ENCODE measurements at places on chromosomes 7 and 10.

GRCh38 chr7:27684491-27684890 lies 21.8 kb upstream of the HIBADH start:
- DNase-seq: no peak

DNA sequence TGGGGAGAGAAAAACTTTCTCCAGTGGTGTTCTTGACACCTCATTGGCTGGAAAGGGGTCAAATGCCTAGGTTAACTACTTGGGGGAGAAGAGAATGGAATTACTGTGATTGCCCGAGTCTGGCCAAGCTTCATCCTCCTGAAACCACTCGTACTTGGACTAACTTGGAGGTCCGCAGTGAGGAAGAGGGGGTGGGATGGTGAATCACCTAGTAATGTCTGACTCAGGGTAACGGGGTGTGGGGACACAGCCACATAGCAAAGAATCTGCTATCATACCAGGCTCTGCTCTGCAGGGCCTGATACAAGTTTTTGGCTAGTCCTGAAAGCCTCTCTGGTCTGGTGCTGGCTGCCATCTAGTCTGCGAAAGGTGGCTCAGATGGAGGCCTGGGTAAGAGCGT lies 190.9 kb downstream of the RPS24 start:
- DNase-seq: no peak

GRCh38 chr7:121449329-121449728 lies 53.2 kb upstream of the FAM3C start:
- no peak for DNase-seq

DNA sequence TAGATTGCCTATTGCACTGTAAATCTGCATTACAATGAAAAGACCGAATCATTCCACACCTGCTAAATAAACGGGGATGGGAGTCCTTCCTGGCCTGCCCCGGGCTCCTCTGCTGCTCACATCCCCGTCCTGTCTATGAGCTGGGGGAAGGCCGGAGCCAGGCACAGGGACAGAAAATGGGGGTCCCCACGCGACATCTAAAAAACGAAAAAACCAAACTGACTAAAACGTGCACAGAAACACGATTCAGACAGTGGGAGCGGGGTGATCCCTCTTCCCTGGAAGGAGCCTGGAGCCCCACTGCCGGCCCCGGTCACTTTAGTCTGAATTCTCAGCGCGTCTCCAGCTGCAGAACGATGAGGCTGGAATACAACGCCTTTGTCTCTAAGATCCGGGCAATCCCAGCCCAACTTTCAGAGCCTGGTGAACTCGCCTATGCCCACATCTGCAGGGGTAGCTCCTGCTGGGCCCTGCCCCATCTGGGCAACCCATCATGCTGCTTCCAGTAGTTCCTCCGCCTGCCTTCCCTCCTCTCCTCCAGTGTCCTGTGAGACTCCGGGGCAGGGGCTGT lies 78.0 kb downstream of the ADARB2 start:
- no peak for DNase-seq

DNA sequence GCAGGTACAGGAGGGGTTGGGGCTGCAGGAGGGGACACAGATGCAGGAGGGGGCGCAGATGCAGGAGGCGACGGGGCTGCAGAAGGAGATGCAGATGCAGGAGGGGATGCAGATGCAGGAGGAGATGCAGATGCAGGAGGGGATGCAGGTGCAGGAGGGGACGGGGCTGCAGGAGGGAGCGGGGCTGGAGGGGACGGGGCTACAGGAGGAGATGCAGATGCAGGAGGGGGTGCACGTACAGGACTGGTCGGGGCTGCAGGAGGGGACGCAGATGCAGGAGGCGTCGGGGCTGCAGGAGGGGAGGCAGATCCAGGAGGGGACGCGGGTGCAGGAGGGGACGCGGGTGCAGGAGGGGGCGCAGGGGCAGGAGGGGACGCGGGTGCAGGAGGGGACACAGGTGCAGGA lies 66.5 kb downstream of the VWA2 start:
- no peak for DNase-seq

- no peak for DNase-seq
These were observed 70.2 kb upstream of the ANK3 start for GRCh38 chr10:60459701-60460457.

DNA sequence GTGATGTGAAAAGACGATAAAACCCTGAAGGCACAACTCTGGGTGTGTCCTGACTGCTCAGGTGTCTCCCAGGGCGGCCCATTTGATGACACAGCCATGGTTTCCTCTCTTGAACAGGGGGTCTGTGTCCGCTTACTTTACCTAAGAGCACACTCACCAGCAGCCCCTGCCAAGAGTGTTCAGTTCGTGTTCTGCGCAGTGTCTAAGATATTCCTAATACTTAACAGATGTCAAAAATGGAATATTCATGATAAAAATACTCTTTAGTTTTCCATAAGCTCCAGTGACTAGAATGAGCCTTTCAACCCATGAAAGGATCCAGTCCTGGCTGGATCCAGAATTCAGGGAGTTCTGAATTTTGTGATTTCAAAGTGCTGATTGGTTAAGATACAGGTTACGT lies 492.4 kb downstream of the TNS3 start:
- no peak for DNase-seq

- no peak for DNase-seq
These were observed 124.3 kb downstream of the CUX1 start for GRCh38 chr7:101941481-101942383.

DNA sequence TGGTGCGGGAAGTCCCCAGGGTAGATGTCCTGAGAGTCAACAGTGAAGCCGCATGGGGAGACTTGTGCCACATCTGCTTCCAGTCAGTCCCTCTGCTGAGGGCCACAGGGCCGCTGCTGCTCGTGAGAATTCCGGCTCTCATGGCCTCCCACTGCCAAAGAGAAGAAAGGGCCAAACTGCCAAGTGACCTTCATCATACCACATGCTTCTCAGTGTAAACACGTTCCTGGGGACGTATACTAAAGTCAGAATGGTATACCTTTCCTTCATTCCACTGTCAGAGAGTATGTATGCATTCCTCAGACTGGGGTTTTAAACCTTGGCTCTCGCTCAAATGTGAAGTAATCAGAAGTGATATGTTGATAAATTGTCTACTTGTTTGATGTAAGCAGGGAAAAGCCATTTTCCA lies 52.8 kb upstream of the SEC61G start:
- no peak for DNase-seq

DNA sequence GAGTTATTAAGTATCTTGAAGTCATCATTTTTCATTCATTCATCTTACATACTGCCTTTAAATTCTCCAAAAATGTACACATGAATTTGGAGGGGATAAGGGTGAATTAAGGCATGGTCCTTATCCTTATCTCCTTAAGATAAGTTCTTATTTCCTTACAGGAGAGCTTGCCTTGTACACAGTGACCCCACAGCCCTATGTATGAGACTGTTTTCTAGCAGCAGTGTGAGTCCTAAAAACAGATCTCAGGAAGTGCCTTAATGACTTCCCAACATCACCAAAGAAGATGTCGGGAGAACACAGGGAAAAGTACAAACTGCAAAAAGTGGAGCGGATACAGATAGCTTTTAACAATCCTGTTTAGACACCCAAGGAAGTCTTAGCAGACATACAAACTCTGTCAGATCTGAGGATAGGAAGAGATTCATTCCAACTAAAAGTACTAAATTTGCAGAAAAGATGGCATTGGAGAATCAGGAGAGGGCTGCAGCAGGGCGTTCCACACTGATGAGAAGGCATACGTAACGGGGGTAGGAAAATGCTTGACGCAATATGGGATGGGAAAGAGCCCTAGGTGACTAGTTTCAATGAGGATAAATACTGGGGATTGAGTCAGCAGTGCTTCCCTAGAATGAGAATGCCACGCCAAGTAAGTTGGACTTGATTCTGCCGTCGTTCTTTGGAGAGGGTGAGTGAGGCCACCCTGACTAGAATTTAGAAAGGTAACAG lies 570.2 kb downstream of the PARD3 start:
- no peak for DNase-seq

DNA sequence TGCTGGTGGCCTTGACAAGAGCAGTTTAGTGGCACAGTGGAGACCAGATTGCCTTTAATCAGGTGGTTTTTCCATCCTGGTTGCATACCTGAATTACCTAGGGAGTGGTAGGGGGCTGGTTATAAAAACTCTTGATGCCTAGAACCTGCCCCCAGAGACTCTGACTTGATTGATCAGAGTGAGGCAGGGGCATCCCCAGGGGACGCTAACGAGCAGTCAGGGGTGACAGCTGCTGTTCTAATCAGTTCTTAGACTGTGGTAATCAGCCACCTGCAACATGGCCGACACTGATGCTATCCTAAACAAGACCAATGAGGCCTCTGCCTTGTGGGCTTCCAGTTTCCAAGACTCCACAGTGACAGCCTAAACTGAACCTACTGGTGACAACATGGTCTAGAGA lies 2.0 kb upstream of the OPALIN start:
- no peak for DNase-seq
